ENCODE measurements at places on chromosomes 4 and X. TPM values are rescaled to one million over a fixed set of nuclear protein-coding genes. Genes with fewer than 3 reads are reported as not detected.

DNA sequence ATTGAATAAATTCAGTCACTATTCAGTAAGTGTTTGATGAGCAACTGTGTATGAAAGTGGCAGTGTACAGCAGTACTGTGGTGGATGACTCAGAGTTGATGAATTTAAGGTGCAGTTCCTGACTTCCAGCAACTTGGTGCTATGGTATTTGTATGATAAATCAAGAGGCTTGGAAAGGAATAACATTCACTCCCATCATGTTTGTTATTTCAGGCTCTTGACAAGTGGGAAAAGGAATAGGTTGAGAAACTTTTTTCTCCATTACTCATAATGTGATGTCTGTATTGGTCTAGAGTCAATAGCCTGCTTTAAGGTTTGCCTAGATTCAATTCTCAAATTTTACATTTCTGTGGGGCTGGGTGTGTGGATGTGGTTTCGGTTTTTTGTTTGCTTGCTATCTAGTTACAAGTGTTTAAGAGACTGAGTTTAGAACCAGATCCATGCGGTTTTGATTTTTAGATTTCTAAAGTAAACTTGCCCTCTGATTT, 35.1 kb upstream of the CYP2U1 start:
- H3K27me3 ChIP-seq = no peaks in the 10 kb centered on the region
- H3K27ac ChIP-seq = no peak overlapping the region
- H3K36me3 ChIP-seq = no peaks in the 10 kb centered on the region
- H3K4me1 ChIP-seq = peaks cover 4% of the 10 kb centered on the region

DNA sequence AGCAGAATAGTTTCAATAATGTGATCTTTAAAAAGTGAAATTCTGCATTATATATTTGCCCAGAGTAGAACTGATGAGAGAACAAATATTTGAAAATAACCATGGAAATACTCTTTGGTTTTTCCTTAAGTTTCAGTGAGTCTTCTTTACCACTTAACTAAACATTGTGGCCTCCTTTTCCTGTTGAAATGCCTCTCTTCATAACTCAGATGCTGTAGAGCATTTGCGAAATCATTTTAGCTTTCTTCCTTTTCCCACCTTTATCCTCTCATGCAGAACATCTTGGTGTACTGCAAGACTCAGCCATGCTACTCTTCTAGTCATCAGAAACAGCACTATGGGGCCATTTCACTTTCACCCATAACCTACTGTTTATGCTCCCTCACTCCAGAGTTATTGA, 48.2 kb downstream of the CASK start:
- H3K27ac ChIP-seq = no peak overlapping the region
- H3K27me3 ChIP-seq = no peaks in the 10 kb centered on the region
- no peak for DNase-seq
- no peaks in the 10 kb centered on the region for H3K4me1 ChIP-seq

- H3K36me3 ChIP-seq = no peaks in the 10 kb centered on the region
- no peaks in the 10 kb centered on the region for H3K27me3 ChIP-seq
- no peak overlapping the region for H3K4me3 ChIP-seq
- H3K27ac ChIP-seq = no peak overlapping the region
These were observed 822.2 kb downstream of the RPA4 start for GRCh38 chrX:97705936-97706335.

GRCh38 chrX:138791551-138791950, 80.0 kb upstream of the FGF13 start:
- no peaks in the 10 kb centered on the region for H3K36me3 ChIP-seq
- no peak overlapping the region for H3K4me3 ChIP-seq
- no peak for DNase-seq
- no peaks in the 10 kb centered on the region for H3K4me1 ChIP-seq
- H3K27ac ChIP-seq = no peak overlapping the region

SFRP2 gene
- 69.1 TPM for total RNA-seq

All from endodermal cell (in vitro differentiated cells).